CD4-positive, alpha-beta T cell treated with Interleukin-4 for 1 hour (primary cell): ENCODE measurements at places on chromosomes 2 and 18.

DNA sequence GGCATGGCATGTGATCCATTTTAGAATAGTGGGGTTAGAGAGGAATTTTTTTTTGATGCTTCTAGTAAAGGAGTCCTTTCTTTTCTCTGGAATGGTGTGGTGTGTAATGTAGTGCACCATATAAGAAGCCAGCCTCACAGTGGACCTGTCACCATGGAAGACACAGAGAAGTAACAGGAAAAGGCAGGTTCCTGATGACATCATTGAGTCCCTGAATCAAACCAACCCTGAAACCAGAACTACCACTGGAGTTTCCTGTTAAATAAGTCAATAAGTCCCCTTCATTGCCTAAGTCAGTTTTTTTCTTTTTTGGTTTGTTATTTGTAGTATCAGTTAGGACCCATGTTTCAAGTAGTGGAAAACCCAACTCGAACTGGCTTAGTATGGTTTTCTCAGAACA, 11.9 kb downstream of the ADCYAP1 start:
- no peak for DNase-seq

DNA sequence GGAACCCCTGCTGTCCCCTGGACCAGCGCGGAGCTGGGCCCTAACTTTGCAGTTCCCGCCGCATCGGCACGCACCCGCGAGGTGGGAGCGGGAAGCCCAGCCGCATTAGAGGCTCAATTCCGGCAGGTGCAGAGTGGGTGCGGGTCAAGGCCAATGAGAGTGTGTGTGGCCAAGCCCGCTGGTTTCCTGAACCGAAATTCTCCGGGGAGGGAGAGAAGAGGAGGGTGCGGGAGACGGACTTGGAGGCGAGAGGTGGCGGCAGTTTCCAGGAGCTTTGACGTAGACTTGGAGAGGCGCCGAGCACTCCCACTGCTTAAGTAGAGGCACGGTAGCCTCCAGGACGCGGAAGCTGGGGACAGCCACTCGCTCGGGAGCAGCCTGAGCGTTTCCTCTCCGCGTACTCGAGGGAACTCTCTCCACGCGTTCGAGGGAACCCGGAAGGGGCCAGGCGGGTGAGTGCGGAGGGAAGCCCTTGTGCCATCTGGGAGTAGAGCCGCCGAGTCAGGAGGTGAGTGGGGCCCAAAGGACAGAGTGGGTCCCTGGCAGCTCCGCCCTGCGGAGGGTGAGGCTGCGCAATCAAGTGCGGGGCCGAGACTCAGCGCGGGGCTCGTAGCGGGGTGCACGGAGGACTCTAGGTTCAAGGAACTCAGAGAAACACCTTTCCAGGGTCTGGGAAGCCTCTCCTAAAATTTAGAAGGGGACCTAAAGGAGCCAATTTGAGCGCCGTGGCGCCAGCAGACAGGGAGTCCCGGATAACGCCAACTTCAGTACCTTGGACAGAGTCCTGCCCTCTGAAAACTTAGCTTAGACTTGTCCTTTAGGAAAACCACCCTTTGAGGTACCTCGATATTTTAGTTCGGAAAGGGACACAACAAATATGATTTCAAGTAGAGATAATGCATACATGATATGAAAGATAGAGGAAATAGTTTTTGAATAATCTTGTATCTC, at the start of gene FAM237A:
Gene FAM237A, plus strand, starts transcription at position 413 of the 951 bp plus-strand sequence. CDS start 1,750 bp downstream, outside the sequence.
- no peak for DNase-seq

GRCh38 chr2:233080836-233081229, 20.7 kb downstream of the INPP5D start:
- no peak for DNase-seq

- DNase-seq: no peak
These were observed 259.7 kb downstream of the TCF4 start for GRCh38 chr18:55328301-55328700.

- DNase-seq: no peak
These were observed 44.2 kb downstream of the SP140 start for GRCh38 chr2:230269715-230270114.

- no peak for DNase-seq
These were observed 144.2 kb downstream of the DCDC2C start for GRCh38 chr2:3847397-3848052.

- peak; percentile 68 for DNase-seq
These were observed 9.4 kb upstream of the IL1RL1 start for GRCh38 chr2:102301867-102302362.

- DNase-seq: no peak
These were observed 14.8 kb upstream of the SLC66A3 start for GRCh38 chr2:11140492-11140891.
